Right renal cortex interstitium (tissue), 3 donors: ENCODE measurements at places on chromosomes 6 and 20. TPM values are rescaled to one million over a fixed set of nuclear protein-coding genes. Genes with fewer than 3 reads are reported as not detected.

TMEM74B gene
- polyA plus RNA-seq: 2.1 TPM

- no peak for DNase-seq
Observed at GRCh38 chr6:91654357-91654756, 1067.5 kb upstream of the MAP3K7 start.

OLIG3 gene
- polyA plus RNA-seq: not detected

ARMH2 gene
- polyA plus RNA-seq: not detected

- no peak for DNase-seq
Observed at GRCh38 chr6:161548713-161549296, 274.9 kb upstream of the AGPAT4 start.

DNA sequence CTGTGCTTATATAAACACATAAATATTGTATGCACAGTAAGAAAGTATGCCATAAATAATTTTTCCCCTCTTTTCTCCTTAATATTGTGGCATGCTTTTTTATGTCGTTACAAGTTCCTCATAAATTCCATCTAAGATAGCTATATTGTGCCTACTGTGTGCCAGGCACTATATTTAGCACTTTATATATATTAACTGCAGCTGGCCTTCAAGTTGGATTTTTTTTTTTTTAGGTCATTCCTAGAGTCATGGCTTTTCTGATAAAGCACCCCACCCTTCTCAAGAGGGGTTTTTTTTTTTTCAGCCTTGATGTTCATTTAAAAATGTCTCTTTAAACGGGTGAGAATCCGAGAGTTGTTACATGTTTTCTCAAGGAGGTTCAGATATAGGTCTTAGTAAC, 42.8 kb upstream of the RNF8 start:
- DNase-seq: no peak

DNA sequence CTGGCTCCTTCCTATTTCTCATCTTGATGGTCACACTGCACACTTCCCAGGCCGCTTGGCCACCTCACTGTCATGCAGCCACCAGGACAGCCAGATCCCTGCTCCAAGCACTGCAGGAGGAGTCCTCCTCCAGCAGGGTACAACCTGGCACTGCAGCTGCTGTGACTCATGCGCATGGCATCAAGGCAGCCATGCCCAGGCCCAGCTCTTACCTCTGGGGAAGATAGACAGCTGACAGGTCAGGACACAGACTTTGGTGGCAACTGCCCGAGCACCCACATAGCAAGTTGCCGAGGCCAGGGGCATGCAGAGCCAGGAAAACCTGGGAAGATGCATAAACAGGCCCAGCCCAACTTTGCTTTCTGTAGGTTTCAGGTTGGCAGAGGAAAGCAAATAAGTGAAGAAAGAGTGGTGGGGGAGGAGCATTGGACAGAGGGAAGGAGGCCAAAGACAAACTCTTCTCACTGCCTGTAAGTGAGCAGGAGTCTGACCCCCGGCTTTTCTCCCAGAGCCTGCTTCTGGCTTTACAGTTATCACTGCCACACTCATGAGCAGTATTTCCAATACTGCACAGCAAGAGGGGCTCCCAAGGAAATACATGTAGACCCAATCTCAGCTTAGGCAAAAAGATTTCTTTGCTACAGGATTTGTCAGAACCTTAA, 38.8 kb downstream of the SLC22A3 start:
- no peak for DNase-seq

DNA sequence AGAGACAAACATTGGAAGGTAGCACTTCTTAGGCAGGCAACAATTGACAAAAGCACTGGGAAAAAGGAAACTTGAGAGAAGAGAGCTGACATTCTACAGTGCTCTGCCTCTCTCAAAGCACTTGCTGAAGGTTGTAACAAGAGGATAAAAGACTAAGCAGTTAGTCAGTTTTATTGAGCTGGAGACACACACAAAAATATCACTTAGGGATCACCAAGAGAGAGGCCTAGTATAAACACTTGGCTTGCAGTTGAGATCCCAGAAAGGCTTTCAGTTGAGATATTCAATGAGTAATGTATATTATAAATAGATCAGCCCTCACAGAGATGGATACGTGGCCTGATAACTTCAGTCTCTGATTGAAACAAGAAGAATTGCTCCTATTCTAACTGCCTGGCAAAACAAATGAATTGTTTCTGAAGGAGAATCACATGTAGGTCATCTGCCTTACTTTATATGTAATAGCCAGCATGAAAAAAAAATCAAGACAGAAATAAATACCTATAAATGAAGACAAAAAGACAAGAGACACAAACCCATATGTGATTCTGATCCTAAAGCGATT, 747.2 kb upstream of the MAN1A1 start:
- no peak for DNase-seq

GRCh38 chr6:49528571-49528970, 21.9 kb upstream of the C6orf141 start:
- no peak for DNase-seq

PDE10A gene
- 19.9 TPM for polyA plus RNA-seq

KATNA1 gene
- polyA plus RNA-seq: 32.8 TPM

COX4I2 gene
- 1.5 TPM for polyA plus RNA-seq

DNA sequence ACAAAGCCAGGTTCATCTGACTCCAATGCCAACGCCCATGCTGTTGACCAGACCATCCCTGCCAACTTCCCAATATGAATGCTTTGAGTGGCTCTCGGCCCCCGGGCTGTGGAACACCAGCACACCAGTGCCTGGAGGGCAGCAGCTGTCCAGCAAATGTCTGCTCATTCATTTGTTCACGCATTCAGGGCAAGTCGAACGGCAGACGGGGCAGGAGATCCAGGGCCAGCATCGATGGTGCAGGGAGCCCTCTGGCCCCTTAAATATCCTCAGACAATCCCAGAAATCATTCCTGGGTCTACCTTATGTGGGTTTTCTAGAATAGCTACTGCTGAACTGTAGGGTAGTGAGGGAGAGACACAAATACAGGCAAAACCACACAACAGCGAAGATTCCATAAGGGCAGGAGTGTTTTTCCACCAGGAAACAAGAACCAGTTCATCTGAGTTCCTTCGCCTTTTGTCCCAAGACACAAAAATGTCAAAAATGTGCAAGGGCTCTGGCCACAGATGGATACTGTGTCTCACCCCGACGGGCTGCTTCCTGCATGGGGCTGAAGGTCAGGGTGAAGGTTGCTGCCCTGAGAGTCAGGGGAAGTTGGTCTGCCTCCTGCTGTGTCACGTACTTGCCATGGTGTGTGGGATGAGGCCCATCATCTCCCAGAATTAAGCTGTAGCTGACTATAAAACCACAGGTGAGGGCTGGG, 15.5 kb downstream of the RIPOR3 start:
- DNase-seq: no peak

- DNase-seq: no peak
Observed at GRCh38 chr6:44626616-44627015, 239.1 kb downstream of the CDC5L start.

GFOD1 gene
- polyA plus RNA-seq: 1.5 TPM
